ENCODE measurements at places on chromosomes 2 and 18. TPM values are rescaled to one million over a fixed set of nuclear protein-coding genes. Genes with fewer than 3 reads are reported as not detected.
A peak's percentile ranks its signal among the peaks of the same experiment; 100 is the strongest.

GRCh38 chr2:184481865-184482264 lies 116.5 kb upstream of the ZNF804A start:
- H3K27ac ChIP-seq, result no peak overlapping the region
- no peaks in the 10 kb centered on the region for H3K4me1 ChIP-seq
- no peak for DNase-seq
- H3K4me3 ChIP-seq, result no peak overlapping the region
- H3K36me3 ChIP-seq, result no peaks in the 10 kb centered on the region

LGALSL gene
- total RNA-seq, result 13.4 TPM

- no peak for DNase-seq
- no peaks in the 10 kb centered on the region for H3K27me3 ChIP-seq
These were observed 36.6 kb upstream of the KCNF1 start for GRCh38 chr2:10875126-10875525.

- no peak for DNase-seq
- H3K36me3 ChIP-seq, result no peaks in the 10 kb centered on the region
- peak overlapping the region; percentile 80 for H3K27ac ChIP-seq
- H3K4me1 ChIP-seq, result peaks cover 47% of the 10 kb centered on the region
- H3K4me3 ChIP-seq, result no peak overlapping the region
- no peaks in the 10 kb centered on the region for H3K27me3 ChIP-seq
These were observed 22.0 kb upstream of the LAPTM4A start for GRCh38 chr2:20073460-20073859.

DNA sequence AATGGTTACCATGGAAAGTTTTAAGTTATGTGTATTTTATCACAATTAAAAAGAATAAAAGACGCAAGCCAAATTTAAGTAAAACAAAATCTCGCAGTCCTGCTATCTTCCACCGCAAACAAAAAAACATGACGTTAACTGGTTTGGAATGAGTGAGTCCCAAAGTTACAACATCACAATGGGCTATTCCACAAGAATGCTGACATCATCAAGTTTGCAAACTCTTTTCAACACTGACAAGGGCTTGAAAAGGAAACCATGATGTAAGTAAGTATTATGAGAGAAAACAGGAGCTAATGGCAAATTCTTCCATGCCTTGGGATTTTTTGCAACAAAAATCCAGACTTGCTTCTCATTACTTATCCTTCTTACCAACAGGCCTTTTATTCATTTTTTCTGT lies 31.1 kb downstream of the SIGLEC15 start:
- H3K27me3 ChIP-seq, result no peaks in the 10 kb centered on the region
- H3K36me3 ChIP-seq, result no peaks in the 10 kb centered on the region
- H3K4me1 ChIP-seq, result no peaks in the 10 kb centered on the region
- H3K27ac ChIP-seq, result no peak overlapping the region
- DNase-seq, result no peak

Measured in testis (tissue), 5 donors.